ENCODE measurements at places on chromosomes 16 and 17.
A peak's percentile ranks its signal among the peaks of the same experiment; 100 is the strongest.

GRCh38 chr17:71790791-71791190, 330.0 kb upstream of the SOX9 start:
- DNase-seq = no peak

DNA sequence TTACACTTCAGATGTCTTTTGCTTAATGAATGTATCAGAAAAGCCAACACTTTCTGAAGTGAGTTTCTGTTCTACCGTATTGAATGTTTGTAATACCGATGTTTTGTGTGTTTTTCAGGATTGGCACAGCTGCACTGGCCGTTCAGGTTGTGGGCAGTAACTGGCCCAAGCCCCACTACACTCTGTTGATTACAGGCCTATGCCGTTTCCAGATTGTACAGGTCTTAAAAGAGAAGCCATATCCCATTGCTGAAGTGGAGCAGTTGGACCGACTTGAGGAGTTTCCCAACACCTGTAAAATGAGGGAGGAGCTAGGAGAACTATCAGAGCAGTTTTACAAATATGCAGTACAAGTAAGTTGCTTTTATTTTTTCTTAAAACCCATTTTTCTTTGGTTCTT, 4.7 kb upstream of the ABCC11 start:
- DNase-seq = no peak

- no peak for DNase-seq
These were observed 10.5 kb downstream of the POLDIP2 start for GRCh38 chr17:28346746-28347246.

GRCh38 chr17:74864866-74865395, 5.2 kb upstream of the GRIN2C start:
- peak; percentile 47 for DNase-seq

GRCh38 chr16:13186813-13187212, 285.4 kb downstream of the SHISA9 start:
- no peak for DNase-seq

DNA sequence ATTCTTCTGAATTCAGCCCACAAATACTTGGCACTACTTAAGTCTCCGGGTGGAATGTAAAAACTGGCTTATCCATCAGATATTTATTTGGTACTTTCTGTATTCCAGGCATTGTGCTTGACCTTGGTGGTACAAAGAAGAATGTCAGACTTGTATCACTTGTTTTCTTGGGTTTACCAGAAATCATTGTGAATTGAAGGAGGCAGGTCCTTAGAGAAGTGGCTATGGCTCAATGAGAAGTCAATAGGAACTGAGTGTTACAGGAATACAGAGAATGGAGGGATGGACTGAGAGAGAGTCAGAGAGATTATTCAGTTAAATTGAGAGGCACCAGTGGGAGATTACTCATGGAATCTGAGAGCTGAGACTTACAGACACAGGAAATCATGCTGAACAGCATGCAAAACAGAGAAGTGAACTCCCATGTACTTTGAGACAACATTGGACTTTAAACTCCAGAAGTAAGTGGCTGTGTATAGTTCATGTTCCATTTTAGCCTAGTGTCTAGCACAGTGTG, 704.1 kb downstream of the CDH11 start:
- DNase-seq = no peak

DNA sequence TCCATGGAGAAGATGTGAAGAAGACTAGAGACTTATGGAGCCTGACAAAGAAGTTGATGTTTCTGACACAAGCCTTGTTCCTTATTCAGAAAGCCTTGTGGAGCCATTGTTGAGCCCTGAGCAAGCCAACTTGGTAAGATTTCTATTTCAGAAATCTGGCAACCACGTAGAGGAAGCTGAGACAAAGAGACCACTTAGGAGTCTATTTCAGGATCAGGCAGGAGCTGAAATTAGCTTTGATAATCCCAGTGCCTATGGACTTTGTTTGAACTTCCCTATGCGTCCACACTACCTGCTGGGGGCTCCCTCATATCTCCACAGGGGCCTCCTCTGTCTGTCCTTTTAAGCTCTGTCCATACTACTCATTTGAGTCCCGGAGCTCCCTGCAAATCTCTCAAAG, 540.0 kb upstream of the GOT2 start:
- DNase-seq = no peak

DNA sequence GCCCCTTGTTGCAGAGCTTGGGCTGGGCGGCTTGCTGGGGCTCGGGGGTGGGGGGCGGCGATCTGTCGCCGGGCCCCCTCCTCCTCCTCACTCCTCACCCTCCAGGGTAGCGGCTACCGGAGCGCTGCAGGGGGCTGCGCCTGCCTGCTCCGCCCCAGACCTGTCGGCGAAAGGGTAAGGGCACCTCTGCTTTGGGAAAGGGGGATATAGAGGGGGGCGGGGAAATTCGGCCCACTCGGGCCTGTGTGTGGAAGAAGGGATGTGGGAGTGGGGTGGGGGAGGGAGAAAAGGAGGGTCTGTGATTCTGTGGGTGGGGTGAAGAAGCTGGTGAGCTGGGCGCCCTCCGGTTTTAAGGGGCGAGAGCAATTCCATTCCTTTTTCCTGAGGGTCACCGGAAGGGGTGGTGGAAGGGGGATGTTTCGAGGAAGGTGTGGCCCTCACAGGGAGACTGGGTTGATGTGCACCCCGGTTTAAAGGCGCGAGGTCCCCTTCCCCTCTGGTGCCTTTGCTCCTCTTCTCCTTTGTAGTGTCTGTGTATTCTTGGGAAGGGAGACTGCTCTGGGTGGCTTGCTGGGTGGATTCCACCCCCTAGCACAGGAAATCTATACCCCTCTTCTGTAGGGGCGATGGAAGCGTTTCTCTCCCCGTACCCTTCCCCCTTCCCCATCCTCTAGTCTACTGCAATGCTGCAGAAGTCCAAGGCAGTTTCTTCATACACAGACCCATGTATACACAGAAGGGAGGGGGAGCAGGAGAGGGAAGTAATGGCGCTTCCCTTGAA, 878 bp downstream of the TAOK1 start:
- no peak for DNase-seq

DNA sequence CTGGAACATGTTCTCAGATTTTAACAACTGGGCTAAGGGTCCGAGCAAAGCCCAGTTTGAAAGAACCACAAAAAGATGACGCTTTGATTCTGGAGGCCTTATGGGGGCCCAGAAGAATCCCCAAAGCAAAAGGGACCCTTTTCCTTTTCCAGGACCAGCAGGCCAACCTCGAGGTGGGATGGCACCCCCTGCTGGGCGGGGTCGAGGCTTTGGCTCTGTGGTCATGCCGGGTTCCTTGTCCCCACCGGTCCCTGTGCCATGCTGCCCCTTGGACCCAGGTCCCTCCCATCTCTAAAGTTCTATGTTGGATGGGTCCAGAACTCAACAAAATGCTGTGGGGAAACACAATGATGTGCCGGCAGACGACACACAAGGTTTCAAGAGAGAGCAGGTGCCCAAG, 30.9 kb downstream of the TMEM204 start:
- no peak for DNase-seq

DNA sequence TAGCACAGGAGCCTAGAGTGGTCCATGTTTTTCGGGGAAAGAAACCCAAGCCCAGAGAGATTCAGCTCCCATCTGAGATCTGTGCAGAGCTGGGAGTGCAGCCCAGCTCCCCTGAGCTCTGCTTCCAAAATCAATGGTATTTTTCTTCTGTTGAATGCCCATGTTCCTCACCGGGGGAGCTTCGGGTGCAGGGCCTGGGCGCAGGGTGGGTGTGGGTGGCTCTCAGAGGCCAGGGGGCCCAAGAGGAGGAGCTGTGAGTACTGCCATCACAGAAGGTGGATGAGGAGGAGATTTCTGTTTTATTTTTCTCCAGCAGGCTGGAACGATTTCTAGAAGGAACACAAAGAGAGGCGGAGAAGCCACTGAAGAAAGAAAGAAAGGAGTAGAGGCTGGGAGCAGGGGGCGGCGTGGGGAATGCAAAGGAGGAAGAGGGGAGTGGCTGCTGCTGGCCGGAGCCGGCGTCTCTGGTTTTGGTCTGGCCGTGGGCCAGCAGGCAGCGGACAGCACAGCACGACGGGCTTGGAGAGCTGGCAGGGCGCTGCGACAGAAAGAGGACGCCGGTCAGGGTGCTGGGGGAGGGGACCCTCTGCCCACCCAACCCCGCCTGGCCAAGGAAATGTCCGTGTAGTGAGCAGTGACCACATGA, 76.2 kb upstream of the KSR1 start:
- no peak for DNase-seq

DNA sequence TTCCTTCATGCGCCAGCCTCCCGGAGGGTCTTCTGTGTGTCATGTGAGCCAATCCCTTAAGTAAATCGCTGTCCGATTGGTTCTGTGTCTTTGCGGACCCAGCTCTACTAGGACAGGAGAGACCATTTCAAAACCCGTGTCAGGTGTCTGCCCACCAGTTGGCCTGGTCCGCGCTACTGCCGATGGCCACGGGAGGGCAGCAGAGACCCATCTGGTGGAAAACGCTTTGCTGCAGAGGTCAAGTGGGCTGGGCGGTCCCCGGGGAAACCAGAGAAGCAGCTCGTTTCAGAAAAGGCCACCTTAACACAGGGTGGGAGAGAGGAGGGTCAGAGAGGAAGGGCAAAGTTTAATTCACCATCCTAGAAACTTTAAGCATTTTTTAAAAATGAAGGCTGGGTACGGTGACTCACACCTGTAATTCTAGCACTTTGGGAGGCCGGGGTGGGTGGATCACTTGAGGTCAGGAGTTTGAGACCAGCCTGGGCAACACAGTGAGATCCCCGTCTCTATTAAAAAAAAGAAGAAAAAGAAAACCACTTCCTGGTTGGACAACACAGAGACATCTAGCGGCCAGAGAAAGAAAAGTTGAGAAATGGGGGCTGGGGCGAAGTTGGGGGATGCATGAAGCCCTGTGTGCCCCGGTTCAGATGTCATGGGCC, 2.8 kb upstream of the CIBAR2 start:
- peak; percentile 64 for DNase-seq

- no peak for DNase-seq
These were observed 49.8 kb upstream of the CHMP6 start for GRCh38 chr17:80941743-80942422.

DNA sequence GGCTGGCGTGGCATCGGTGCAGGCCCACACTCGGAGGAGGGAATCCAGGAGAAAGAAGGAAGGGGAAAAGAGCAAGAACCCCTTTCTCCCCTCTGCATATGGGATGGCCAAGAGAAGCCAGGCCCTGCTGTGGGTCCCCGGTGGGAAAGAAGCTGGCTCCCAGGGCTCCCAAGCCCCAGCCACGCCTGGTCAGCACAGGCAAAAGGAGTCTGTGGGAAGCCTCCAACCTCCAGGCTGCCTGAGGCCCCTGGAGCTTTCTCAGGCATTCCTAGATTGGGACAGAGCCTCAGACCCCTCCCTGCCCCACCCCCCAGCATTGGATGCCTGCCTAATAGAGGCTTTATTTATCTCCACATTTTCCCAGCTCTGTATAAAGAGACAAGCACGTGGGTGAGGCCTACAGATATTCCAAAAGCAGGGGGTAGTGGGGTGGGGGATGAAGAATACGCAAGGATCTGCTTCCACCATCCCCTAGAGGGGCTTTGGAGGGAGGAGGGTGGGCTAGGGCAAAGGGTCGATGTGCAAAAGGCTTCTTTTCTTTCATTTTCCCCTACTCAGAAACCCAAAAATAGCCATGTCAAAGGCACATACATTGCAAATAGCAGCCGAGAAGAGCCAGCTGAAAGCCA, 56.4 kb downstream of the MPRIP start:
- no peak for DNase-seq

DNA sequence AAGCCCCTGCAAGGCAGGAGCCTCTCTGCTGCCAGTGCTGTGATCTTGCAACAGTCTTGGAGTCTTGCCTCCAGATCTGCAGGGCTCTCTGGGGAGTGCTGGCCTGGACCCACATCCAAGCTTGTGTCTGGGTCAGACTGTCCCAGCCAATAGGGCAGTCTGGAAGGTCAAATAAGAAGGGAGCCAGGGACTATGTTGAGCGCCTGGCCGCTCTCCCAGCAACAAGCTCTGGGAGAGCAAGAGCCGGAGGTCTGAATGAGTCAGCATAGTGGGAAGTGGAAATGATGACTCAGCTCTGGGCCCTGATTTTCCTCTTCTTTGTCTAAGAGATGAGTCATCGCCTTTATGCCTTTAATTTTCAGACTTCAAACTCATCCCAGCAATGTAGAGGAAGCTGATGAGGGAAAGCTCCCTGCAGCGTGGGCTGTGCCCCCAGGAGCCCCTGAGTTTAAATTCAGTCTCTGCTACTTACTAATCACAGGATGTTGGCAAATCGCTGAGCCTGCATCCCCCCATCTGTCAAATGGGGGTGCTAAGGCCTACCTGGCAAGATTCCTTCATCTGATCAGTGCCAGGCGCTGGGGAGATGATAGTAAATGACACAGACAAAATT, 43.6 kb upstream of the HAPSTR1 start:
- peak; percentile 98 for DNase-seq

- no peak for DNase-seq
These were observed 13.6 kb downstream of the G6PC3 start for GRCh38 chr17:44084131-44084538.

DNA sequence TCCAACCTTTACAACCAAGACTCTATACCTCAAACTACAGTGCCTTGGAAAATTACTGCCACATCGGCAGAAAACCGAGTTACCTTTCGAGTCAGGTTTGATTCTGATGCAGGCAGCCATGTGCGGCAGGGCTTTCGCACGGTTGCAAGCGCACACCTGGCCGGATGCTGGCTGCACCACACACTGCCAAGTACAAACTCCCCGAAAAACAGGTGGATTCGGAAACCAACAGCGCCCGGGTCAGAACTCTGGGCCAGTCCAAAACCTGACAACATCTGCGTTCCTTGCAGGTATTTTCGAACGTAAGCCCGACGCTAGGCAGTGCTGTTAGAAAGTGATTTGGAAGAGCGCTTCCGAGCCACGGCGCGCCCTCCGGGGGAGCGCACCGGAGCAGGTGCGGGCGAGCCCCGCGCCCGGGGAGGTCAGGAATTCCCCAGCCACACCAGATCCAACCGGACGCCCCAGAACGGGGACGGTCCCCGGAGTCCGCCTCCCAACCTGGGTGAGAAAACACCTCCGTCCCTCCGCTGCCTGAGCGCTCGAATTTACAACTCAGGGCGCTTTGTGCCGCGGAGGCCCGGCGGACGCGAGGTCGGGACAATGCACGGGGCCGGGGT, 1.2 kb downstream of the USP7 start:
- no peak for DNase-seq

- DNase-seq = no peak
These were observed 2.1 kb downstream of the SPATA22 start for GRCh38 chr17:3469529-3469928.

DNA sequence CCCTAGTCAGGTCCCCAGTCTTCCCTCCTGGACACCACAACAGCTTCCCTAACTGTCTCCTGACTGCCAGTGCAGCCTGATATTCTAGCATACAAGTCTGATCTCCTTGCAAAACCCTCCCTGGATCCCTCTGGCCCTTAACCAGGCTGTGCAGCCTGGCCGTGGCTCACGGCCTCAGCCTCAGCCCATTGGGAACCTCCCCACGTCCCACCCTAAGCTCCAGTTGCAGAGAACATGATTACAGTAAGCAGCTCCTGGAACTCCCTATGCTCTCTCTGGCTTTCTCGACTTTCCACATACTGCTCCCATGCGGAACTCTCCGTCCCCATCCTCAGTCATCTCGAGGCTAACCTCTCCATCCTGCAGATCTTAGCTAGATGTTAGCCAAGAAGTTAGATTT, 13.0 kb downstream of the ALOX12B start:
- no peak for DNase-seq
